Astrocyte of the hippocampus (primary cell): ENCODE measurements at places on chromosomes 11 and 22.
A peak's percentile ranks its signal among the peaks of the same experiment; 100 is the strongest.

DNA sequence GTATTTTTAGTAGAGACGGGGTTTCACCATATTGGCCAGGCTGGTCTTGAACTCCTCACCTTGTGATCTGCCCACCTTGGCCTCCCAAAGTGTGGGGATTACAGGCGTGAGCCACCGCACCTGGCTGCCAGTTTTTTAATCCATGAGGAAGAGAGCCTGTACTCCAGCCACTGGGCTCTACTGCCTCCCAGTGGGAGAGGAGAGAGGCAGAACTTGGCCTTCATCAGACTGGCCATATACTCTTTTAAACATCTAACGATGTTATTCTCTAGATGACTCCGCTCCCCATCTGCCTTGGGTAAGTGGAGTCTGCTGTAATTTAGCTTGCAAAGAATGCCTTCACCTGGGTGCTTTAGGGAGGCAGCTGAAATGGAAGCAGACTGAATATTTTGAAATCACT is 34.6 kb downstream of the SLC6A5 start:
- no peak for DNase-seq

DNA sequence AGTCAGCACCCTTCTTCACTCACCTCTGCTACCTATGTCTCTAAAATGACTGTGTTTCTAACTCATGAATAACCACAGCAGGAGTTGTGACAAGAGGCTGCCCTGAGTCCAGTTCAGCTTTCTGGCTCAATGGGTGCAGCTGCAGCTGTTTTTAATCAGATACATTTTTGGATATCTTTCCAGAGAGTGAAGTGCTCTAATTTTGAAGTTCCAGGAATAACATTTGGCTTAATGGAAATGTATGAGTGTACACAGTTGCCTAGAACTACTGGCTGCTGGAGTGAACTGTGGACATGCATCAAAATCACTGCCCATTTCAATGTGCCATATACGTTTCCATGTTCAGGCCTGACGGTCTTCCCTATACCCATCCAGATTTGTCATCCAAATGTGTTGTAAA is 769.5 kb upstream of the ANO3 start:
- no peak for DNase-seq

GRCh38 chr11:65382804-65383368 is 440 bp upstream of the SLC25A45 start:
- DNase-seq, result no peak

DNA sequence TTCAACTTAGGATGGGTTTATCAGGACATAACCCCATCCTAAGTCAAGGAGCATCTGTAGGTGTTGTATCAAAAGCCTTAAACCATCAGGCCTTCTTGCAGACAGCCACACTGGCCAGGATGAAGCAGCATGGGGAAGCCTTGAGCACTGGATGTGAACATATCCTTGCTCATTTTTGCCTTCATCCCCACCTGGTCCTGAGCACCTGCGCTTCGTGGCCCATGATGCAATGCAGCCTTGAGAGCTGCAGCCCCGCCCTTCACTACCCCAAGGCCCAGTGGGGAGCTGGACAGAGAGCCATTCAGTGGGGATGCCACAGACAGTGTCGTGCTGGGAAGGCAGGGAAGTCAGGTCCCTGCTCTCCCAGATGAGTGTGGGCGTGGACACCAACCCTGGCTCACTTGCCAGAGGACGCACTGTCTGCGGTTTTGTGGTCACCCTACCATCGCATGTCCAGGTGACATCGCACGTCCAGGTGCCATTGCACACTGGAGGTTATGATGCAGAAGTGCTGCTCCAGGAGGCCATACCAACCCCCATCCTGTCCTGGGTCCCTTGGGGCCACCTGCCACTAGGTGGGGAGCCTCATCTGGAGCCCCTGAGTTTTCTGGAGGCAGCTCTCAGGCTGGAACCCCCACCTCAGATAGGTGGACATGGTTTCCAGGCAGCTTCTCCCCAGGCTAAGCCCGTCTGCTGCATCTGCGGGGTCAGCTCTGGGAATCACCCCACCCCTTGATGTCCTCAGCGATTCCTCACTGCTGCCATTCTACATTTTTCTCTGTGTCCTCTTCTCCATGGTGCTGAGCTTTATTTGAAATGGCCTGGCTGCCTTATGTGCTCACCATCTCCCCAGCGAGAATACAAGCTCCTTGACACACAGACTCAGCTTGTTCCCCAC is 14.4 kb downstream of the GNAZ start:
- no peak for DNase-seq

DNA sequence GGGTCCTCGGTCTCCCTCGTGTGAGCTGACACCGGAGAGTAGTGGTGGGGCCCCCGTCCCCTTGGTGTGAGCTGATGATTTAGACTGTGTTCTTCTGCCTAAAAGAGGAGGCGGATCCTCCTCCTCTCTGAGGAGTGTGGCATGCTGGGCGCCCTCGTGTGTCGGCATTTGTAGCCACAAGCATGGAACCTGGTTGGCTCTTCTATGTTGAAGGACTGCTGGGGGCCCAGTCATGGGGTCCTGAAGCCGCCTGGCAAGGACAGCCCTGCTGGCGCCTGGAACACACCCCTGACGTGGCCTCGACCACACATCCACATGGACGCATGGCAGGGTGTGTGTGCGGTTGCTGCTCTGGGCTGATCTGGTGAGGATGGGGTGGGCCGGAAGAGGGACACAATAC is 50.2 kb downstream of the AP2A2 start:
- DNase-seq, result peak; percentile 57

GRCh38 chr22:17797721-17798559 is 23.7 kb upstream of the BID start:
- no peak for DNase-seq

DNA sequence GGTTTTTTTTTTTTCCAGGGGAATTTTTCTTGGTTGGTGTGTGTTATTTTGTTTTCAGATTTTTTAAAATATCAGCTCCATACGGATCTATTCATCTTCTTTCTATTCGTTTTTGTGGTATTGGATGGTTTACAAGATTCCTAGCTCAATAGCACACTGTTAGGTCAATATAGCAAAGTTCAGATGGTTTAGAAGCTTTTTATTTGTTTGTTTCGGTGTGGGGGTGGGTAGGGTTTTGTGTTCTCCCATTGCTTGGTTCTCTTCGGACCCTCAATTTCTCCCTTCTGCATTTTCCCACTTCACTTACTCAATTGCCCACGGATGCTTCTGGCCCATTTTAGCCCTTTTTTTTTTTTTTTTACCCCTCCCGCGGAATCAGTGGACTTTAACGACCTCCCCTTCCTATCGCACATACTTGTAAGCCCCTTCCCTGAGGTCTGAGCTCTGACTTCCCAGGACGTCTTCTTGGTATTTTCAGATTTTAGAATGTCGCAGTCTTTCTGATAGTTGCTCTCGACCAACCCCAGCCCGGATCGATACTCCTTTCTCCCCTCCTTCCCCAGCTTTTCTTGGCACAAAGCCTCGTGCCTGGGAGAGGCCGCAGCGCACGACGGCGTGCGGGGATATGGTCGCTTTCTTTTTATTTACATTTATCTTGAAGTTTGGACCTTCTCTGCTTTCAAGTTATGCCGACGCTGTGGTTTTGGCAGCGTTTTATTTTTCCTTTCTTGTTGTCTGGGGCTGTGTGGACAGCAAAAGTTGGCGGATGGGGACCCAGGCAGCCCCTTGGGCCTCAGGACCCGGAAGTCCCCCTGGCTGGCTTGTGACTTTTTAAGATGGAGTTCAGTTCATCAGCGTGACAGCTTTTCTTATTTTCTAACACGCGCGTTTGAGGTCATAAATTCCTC is 4.4 kb upstream of the SPDYC start:
- DNase-seq, result no peak

GRCh38 chr11:27926981-27927481 is 180.9 kb downstream of the KIF18A start:
- DNase-seq, result peak; percentile 79

- no peak for DNase-seq
These were observed 173.3 kb downstream of the PGR start for GRCh38 chr11:100956351-100956750.

- no peak for DNase-seq
These were observed 95.6 kb downstream of the PHF21B start for GRCh38 chr22:44914026-44914721.

DNA sequence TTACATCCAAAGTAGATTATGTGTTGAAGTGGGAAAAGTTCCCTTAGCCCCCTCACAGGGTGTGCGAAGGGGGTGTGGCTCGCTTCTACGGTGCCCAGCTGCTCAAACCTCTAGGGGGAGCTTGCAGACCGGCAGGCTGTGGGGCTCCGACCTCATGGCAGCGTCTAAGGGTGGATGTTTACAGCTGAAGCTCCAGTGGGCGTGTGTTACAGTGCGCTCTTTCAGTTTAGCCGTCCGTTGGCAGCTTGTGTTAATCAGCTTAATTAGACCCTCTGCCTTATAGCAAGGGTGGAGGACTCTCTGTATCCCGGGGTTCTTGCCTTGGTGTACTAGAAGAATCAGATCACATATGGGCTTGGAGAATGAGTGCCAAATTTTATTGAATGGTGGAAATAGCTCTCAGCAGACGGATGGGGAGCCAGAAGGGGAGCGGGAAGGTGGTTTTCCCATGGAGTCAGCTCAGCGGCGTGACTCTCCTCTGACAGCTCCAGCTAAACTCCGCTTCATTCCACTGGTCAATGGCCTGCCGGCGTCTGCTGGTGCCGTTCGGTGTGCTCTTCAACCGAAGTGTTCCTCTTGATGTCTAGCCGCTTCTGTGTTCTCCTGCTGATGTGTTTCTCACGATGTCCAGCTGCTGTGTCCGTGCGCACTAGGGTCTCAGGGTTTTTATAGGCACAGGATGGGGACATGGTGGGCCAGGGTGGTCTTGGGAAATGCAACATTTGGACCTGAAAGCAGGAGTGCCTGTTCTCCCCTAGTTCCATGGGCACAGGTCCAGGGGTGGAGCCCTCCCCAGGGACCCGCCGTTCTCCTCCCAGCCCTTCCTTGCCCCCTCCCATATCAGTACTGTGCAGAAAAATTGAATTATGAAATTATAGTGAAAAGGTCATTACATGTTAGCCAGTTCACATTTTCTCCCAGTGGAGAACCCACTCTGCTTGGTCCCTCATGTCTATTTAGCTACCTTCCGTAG is 28.6 kb upstream of the OR10G7 start:
- DNase-seq, result peak; percentile 79

- peak; percentile 54 for DNase-seq
These were observed 1.5 kb downstream of the ROBO4 start for GRCh38 chr11:124896071-124896750.

DNA sequence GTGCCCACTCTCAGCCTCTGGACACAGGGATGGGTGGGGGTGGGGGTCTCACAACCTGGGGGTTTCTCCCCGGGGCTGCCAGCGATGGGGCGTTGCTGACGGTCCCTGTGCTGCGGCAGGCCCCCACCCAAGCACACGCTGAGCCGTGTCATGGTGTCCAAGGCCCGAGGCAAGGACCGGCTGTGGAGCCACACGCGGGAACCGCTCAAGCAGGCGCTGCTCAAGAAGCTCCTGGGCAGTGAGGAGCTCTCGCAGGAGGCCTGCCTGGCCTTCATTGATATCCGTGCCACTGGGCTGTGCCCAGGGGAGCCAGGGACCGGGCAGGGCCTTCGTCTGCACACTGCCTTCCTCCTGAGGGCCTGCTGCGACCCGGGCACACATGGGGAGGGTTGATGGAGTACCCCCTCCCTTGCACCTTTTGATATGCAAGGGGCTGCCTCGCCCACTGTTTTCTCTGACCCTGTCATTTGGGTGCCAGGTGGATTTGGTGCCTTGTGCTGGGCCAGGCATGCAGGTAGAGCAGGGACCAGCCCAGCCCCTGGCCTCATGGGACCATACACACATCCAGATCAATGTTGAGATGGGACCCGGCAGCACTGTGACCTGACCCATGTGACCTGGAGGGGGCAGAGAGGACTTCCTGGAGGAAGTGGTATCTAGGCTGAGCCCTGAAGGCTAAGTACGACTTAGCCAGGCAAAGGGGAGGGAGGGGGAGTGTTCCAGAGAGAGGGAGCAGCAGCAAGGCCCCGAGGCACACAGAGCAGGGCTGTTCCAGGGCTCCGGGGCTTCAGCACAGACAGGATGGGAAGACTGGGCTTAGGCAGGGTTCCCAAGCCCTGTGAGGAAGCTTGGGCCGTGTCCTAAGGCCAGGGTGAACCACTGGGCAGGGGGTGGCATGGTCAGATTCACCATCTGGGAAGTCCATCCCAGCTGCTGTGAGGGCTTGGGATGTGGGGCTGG is 75.2 kb downstream of the MYO7A start:
- DNase-seq, result no peak

DNA sequence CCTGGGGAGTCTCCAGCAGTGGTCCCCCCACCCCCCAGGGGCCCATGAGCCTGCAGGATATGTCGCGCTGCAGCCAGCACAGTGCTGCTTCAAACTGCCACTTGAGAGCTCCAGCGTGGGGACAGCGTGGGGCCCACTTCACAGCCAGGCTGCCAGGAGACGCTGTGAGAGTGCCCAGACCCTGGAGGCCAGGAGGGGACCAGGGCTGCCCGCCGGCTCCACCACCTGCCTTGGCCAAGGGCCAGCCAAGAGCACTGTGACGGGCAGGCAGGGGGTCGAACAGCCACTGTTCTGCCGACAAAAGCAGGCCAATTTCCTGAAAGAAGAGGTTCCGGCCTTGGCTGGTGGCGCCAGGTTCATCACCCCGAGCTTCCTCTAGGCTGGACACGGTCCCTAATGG is 60.2 kb downstream of the FLRT1 start:
- DNase-seq, result no peak

- DNase-seq, result no peak
These were observed 12.7 kb upstream of the PANX2 start for GRCh38 chr22:50157709-50158375.

- no peak for DNase-seq
These were observed 59.9 kb downstream of the MPPED1 start for GRCh38 chr22:43471606-43472135.

- peak; percentile 58 for DNase-seq
These were observed 46.5 kb upstream of the SOX6 start for GRCh38 chr11:16402654-16403447.

GRCh38 chr11:117670924-117671323 is 126.1 kb downstream of the DSCAML1 start:
- DNase-seq, result no peak

DNA sequence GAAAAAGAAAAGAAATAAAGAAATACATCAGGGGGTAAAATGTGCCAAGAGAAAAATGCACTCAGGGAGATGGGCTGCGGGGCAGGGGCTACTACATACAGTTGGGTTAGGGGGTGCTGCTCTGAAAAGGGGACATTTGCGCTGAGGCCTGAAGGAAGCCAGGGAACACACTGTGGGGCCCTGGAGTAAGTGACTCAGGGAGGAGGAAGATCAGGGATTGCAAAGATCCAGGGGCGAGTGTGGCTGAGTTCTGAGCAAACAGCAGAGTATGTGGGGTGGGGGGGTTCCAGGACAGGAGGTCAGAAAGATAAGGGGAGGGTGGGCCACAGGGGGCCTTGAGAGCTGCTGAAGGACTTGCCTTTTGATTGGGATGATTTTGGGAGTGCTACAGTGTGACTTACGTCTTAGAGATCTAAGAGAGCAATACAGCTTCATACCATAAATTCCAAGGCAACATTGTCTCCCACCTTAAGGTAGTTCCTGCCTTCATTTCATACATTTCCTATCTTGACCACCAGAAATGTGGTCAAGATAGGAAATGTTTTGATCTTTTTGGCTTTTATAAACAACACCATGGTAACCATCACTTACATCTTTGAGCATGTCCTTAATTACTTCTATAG is 5.8 kb downstream of the A4GALT start:
- no peak for DNase-seq

DNA sequence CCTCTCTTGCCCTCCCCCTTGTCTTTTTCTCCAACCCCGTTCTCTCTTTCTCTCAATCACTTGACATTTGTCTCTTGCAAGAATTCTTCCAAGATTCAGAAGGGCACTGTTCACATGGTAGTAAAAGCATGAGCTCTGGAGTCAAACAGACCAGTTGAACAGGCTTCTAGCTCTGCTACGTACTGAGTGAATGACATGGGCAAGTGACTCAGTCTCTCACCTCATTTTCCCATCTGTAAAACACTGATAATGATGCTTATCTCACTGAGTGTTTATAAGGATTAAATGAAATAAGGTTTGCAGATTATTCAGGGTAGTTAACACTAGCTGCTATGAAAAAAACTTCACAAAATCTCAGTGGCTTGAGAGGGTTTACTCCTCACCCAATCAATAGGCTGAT is 5.9 kb upstream of the IL10RA start:
- DNase-seq, result no peak
